Muscle of back (tissue), 13 donors: ENCODE measurements at places on chromosomes 16 and 17. TPM values are rescaled to one million over a fixed set of nuclear protein-coding genes. Genes with fewer than 3 reads are reported as not detected.
A peak's percentile ranks its signal among the peaks of the same experiment; 100 is the strongest.

GRCh38 chr17:35947156-35947585 is 3.7 kb upstream of the LYZL6 start:
- DNase-seq: peak; percentile 36

- DNase-seq: no peak
Observed at GRCh38 chr17:59093145-59093701, 13.5 kb downstream of the TRIM37 start.

- DNase-seq: no peak
Observed at GRCh38 chr17:75979705-75980187, 706 bp downstream of the TEN1 start.

- no peak for DNase-seq
Observed at GRCh38 chr16:12356632-12357340, 380.3 kb downstream of the SNX29 start.

DNA sequence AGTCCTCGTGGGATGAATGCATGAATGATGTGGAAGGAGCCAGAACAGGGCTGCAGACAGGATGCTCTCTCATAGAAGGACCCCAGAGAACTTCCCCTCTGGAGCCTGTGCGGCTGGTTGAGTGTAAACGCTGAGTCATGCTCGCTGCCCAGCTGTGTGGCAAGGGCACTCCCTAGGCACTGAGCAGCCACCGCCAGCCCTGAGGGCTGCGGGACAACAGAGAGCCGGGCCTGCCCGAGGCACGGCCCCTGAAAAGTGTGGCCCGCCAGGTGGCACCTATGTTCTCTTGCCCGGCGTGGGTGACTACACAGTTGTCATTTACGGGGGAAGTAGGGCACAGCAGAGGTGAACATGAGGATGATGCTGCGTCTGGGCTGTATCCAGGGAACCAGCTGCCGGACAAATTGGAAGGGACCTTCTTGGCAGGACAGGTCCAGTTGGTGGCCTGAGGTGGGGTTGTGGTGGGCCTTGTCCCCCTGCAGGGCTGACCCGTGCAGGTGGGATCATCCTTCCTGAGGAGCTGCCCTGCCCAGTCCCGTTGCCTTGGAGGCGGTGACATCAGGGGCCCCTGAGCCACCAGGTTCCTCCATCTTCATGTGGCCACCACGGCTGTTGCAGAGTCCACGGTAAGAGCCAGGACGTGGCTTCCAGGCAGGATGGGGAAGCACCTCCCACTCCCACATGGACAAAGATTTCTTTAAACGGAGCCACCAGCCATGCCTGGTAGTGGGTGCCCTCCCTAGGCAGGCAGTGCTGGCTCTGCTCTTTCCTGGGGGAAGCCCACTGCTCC is 94.8 kb upstream of the CBX4 start:
- no peak for DNase-seq

Gene C16orf87
- 25.8 TPM for polyA plus RNA-seq
